ENCODE measurements at places on chromosomes 6 and 20.

GRCh38 chr6:98539741-98540140 is 294.6 kb upstream of the POU3F2 start:
- no peak for DNase-seq

- DNase-seq, result no peak
These were observed 59.3 kb upstream of the STMND1 start for GRCh38 chr6:17042422-17043147.

DNA sequence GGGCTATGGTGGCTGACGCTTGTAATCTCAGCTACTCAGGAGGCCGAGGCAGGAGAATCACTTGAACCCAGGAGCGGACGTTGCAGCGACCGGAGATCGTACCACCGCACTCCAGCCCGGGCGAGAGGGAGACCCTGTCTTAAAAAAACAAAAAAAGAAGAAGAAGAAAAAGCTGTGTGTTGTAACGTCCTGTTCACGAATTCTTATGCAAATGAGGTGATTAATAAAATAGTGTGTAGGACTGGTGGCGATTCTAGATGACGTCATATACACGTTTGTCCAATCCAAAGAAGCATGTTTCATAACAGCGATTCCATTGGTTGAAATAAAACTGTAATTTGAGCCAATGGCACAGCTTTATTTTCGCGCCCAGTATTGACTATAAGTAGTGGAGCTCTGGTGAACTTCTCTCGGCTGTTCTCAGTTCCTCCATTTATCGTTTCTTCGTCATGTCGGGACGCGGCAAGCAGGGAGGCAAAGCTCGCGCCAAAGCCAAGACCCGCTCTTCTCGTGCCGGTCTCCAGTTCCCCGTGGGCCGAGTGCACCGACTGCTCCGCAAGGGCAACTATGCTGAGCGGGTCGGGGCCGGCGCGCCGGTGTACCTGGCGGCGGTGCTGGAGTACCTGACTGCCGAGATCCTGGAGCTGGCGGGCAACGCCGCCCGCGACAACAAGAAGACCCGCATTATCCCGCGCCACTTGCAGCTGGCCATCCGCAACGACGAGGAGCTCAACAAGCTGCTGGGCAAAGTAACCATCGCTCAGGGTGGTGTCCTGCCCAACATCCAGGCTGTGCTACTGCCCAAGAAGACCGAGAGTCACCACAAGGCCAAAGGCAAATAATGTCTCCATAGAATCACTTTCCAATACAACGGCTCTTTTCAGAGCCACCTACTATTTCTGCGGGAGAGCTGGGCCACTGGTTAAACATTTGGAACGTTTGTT is 47.0 kb downstream of the OR2B2 start:
- peak; percentile 52 for DNase-seq

DNA sequence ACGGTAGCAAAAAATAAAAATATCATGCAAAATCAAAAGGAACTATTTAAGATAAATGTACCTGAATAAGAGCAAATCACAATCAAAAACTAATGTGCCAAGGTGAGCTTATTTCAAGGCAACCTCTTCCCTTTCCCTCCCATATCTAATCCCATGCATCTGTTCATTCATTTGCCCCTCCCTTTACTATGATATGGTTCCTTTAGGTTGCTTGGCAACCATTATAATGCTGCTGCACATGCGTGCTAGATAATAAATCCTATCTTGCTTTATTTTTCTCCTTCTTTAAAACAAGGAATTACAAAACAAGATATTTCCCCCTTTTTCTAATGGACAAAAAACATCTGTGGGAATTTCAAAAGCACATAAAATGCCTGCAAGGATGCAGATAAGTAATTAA is 318.2 kb upstream of the POU3F2 start:
- DNase-seq, result no peak

DNA sequence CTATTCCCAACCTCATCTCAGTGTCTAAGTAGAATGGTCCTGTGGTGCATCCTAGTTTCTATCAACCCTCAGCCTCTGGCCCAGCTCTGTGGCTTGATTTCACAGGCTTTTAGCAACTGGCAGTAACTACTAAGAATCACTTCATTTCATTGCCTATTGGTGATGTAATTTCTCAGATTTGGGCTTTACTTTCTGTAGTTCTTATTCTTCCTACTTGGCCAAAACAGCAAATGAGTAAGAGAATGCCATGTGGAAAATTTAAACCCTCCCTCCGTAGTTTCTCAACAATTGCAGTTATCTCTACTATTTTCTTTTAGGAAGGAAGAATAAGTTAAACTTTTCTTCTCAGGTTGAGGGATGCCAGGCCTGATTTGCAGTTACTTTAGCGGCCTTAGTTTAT is 387.3 kb downstream of the CDKAL1 start:
- DNase-seq, result no peak

DNA sequence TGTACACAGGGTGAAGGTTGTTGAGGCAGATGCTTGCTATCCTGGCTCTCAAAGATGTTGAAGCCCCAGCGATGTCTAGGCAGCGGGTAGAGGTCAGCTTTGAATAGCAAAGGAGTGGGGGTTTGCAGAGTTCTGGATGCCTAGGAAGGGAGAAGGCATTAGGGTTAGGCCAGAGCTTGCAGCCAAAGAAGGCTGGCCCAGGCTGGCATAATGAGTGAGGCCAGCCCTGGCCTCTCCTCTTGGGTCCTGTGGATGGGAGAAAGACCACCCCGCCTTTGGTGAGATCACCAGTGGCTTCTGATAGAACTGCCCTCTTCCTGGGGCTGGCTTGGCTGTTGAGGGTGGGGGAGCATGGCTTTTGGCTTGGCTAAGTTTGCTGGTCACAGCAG is 406 bp upstream of the WFDC5 start:
- DNase-seq, result no peak

GRCh38 chr6:1287103-1287591 is 24.8 kb upstream of the FOXQ1 start:
- no peak for DNase-seq

GRCh38 chr20:17936761-17937732 is 31.5 kb downstream of the SNX5 start:
- DNase-seq, result no peak

- no peak for DNase-seq
These were observed 28.0 kb upstream of the ASIP start for GRCh38 chr20:34213213-34213612.

DNA sequence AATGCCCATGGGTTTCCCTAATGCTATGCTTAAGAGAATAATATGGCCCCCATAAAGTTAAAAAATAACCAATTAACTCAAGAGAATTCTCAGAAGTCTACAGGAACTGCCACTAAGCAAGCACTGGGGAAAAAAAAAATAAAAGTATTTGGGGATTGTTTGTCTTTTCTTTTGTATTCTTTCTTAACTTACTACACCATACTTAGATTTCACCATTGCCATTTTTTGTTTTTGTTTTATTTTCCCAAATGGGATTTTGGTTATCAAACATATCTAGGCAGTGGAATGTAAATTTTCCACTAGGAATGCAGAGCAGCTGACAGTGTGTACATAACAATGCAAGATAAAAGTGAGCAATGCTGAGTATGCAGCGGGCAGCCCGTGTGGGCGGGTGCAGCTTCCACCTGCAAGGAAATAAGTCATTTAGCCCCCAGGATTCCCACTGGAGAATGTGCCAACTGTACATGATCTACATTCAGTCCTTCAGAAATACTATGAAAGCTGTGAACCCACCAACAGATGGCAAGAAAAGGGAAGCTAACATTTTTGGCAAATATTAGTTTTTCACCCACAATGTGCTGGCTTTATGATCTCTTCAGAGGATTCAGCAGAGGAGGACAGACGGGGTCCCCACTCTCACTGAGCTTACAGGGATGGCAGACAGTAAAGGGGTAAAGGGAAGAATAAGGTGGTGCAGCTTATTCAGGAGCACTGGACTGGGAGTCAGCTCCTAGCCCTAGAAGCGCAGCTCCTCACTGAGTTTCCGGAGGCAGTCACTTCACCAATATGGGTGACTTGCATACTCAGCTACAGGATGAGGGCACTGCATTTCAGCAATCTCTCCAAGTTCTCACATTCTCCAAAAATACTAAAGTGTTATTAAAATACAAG is 44.4 kb downstream of the DCDC2 start:
- DNase-seq, result no peak

- no peak for DNase-seq
These were observed 188.2 kb upstream of the PREP start for GRCh38 chr6:105591053-105591452.

DNA sequence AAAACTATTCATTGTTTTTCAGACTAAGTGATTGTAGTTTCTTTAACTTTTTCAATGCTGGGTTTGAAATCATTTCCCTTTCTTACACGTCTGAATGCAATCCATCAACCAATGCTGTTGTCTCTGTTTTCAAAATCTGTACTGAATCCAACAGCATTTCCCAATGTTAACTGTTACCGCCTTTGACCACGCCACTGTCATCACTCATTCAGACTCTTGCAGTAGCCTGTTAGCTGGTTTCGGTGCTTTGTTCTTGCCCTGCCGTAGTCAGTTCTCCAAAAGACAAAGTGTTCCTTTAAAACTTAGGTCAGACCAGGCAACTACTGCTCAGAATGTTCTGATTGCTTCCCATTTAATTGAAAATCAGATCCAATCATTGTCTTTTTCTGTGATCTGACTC is 131.3 kb downstream of the PLCB4 start:
- no peak for DNase-seq

- no peak for DNase-seq
These were observed 18.5 kb upstream of the WFDC10A start for GRCh38 chr20:45611054-45611453.

- no peak for DNase-seq
These were observed 926 bp downstream of the PEX3 start for GRCh38 chr6:143451531-143451930.

GRCh38 chr6:151260205-151260604 is 20.4 kb downstream of the AKAP12 start:
- DNase-seq, result no peak

DNA sequence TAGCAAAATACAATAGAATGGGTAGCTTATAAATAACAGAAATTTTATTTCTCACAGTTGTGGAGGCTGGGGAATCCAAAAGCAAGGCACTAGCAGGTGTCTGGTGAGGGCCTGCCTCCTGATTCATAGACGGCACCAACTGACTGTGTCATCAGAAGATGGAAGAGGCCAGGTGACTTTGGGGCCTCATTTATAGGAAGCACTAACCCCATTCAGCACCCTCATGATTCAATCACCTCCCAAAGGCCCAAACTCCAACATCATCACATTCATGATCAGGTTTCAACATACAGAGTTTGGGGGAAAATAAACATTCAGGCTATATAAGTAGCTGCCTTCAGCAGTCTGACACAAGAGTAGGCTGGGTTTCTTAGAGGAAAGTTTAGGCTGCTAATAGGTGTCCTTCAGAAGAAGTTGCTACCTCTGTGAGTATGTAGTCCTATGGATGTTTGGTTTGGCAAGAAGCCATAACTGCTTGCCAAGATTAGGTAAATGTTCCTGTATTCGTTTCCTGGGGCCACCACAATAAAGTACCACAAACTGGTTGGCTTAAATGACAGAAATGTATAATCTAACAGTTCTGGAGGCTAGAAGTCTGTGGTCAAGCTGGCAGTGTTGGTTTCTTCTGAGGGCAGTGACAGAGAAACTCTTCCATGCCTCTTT is 48.8 kb downstream of the NT5E start:
- DNase-seq, result no peak

GRCh38 chr6:36807750-36808149 is 31.5 kb downstream of the CPNE5 start:
- DNase-seq, result no peak

DNA sequence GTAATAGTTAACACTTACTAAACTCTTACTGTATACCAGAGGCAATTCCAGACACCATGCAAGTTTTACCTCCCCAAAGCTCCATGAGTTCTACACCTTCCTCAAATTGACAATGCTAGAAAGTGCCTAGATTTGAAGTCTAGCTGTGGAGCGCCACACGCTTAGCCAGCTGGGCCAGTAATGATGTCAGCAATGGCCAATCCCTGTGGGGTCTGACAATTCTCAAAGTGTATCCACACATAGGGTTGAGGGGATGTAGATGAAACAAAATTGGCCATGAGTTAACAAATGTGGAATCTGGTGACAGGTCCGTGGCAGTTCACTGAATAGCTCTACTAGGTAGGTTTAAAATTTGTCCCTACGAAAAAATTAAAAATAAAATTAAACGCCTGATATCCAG is 1.3 kb downstream of the ZNF343 start:
- DNase-seq, result no peak

DNA sequence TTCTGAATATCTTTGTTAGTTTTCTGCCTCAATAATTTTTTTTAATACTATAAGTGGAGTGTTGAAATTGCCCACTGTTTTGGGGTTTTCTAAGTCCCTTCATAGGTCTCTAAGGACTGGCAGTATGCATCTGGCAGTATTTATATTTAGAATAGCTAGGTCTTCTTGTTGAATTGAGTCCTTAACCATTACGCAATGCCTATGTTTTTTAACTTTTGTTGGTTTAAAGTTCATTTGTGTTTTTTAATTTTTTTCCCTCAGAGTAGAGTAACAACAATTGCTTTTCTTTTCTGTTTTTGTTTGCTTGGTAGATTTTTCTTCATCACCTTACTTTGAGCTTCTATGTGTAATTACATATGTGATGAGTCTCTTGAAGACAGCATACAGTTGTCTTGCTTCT is 375.9 kb upstream of the EYS start:
- no peak for DNase-seq

- no peak for DNase-seq
These were observed 147.4 kb upstream of the RNF24 start for GRCh38 chr20:4162766-4163165.

GRCh38 chr20:59333951-59334350 is 33.5 kb downstream of the EDN3 start:
- DNase-seq, result no peak

DNA sequence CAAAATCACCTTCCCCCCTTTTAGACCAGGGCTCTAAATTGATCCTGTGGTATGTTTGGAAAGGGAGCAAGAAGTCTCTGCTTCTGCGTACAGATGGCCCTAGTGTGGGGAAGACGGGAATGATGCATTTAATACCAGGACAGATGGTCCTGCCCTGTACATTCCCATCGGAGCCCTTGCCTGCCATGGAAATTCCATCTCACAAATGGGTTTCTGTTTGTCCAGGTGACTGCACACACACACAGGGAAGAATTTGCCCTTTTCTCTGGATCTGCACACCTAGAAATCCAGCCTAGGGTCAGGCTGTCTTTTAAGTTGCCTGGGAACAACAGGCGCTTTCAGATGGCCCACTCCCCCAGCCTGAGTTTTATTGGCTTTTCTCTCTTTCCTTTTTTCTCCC is 1.3 kb downstream of the MAS1 start:
- no peak for DNase-seq

GRCh38 chr6:24997231-24997630 is 61.5 kb upstream of the RIPOR2 start:
- no peak for DNase-seq

- DNase-seq, result no peak
These were observed 19.8 kb downstream of the FKBP5 start for GRCh38 chr6:35668744-35669450.

DNA sequence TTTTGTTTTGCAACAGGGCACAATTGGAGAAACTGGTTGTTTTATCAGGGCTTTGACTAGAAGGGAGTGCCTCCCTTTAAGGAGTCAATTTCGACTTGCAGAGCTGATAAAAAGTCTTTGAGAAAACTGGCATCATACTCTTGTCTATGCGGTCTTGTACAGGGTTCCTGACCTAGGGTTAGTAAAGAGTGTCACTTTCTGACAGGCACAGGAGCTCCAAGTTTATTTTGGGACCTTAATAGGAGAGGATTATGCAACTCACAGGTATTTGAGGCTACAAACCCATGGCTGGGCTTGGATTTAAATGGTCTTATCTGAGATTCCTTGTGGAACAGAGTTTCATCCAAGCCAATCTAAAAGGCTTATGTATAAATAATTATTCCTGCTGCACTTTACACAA is 365.4 kb downstream of the HTR1B start:
- no peak for DNase-seq

- no peak for DNase-seq
These were observed 5.4 kb downstream of the TGM3 start for GRCh38 chr20:2301164-2301622.

- DNase-seq, result no peak
These were observed 14.3 kb upstream of the C20orf144 start for GRCh38 chr20:33647603-33648395.
